ENCODE measurements at places on chromosomes 3 and 15.

DNA sequence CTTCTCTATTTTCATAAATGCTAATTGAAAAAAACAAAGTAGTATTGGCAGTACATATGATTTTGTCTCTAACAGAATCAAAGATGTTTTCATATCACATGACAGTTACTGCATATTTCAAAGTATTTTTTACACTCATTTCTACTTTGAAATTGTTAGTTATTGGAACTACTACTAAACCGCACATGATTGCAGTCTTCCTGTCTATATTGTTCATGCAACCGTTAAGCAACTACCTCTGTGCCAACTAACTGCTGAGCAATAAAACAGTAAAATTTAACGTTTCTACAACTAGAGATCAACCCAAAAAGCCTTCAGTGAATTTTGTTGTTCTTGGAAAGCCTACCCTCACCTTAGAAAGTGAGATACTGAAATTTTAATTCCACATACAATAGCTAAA is 64.2 kb downstream of the DMXL2 start:
- DNase-seq, result no peak

GRCh38 chr3:168884353-168884903 is 779.1 kb downstream of the MECOM start:
- DNase-seq, result peak; percentile 45

- DNase-seq, result no peak
These were observed 72.0 kb upstream of the CDIN1 start for GRCh38 chr15:36507458-36507857.

GRCh38 chr3:183268366-183268765 is 15.3 kb downstream of the B3GNT5 start:
- no peak for DNase-seq

- DNase-seq, result peak; percentile 99
These were observed 42.4 kb upstream of the RHO start for GRCh38 chr3:129485721-129486663.

DNA sequence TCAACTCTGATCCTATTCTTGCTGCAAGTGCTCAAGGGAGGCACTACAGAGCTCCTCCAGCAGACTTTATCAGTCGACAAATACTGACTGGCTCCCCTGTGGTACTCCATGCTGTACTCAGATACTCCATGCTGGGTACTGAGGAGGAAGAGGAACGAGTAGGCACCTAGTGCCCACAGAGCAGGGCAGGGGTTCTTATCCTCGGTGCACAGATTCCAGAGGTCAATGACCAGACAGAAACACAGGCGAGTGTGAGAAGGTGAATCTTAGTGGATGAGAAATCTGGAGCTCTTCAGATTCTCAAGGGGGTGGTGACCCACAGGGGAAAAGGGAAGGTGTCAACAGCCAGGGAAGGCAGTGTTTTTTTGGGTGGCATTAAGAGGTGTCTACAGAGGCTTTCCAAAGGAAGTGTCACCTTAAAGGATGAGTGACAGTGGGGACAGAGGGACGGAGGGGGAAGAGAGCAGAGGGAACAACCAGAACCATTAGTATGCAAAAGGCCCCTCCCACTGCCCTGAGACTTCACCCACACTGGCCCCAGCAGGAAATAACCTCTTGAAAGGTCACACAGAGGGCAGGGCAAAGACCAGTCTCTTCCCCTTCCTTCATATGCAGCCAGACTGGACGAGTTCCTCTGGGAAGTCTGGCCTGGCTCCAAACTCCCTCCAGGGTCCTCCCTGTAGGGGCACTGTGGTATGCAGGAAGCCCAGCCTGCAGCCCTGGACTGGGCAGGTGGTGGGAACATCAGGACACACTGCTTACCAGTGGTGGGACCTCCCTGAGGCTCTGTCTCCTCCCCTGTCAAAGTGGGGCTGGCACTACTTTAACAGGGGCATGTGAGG is 27.5 kb downstream of the CCDC12 start:
- DNase-seq, result no peak

DNA sequence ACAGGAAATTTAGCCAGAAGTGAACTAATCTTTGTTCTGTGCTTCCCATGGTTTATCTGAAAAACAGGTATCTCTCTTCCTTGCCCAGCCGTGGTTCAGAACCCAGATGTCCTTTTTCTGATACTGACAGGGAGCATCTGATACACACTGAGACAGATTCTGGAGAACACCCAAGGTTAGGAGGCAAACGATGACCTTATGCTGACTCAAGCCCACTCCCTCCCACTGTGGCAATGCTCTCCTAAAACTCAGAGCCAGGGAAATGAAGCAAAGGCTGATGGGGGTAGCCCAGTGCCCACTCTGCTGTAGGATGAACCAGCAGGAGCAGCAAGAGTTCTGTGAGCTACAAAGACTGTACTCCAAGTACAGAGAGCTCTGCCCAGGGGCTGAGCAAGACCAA is 225.1 kb downstream of the NTRK3 start:
- DNase-seq, result no peak

DNA sequence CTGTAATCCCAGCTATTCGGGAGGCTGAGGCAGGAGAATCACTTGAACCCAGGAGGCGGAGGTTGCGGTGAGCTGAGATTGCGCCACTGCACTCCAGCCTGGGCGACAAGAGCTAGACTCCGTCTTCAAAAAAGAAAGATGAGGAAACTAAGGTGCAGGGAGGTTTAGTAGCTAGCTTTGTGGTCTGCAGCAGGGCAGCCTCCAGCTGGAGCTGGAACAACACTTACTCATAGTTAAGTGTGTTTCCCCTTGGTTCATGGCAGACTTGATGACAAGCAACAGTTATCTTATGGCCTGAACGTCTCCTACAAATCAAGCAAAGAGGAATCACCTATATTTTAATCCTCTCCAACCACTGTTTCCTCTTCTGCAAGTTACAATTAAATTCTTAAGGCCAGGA is 12.6 kb downstream of the KAT2B start:
- DNase-seq, result no peak

DNA sequence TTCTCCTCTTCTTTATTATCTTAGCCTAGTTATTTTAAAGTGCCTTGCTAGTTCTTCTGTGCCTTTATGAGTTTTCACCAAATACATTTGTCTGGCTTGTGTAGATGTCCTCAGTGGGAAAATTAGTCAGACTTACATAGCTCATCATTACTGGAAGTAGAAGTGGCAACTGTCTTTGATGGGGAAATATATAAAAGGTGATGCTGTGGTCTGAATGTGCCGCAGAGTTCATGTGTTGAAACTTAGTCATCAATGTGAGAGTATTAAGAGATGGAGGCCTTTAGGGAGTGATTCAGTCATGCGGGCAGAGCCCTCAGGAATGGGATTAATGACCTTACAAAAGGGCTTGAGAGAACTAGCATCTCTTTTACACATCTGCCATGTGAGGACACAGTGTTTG is 6.4 kb upstream of the ERICH6 start:
- peak; percentile 63 for DNase-seq

DNA sequence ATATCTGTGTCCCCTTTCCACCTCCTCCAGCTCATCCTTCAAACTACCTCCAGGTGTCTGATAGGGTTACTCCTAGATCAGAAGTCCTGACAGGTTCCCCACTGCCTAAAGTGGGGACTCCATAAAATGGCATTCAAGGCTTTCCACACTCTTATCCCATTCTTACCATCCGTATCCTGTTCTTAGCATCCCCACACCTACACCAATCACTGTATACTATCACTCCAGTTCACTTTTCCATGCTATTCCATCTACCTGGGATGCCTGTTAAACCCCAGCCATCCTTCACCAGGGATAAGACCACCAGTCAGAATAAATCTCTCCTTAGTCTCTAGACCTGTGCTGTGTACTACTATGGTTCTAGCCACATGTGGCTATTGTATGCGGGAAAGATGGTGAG is 19.1 kb downstream of the SSR3 start:
- no peak for DNase-seq

DNA sequence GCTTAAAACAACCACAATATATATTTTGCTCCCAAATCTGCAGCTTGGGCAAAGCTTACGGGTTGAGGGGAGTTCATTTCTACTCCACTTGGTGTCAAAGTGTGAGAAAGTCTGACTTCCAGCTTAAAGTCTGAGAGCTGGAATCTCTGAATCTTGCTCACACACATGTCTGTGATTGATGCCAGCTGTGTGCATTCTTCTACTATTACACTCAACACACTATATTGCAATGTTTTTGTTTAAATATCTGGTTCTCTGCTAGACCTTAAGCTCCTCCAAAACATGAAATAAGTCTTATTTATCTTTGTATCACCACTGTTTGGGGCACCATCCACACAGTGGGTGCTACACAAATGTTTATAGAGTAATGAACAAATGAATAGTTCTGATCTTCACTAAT is 36.7 kb upstream of the SECISBP2L start:
- DNase-seq, result peak; percentile 60

DNA sequence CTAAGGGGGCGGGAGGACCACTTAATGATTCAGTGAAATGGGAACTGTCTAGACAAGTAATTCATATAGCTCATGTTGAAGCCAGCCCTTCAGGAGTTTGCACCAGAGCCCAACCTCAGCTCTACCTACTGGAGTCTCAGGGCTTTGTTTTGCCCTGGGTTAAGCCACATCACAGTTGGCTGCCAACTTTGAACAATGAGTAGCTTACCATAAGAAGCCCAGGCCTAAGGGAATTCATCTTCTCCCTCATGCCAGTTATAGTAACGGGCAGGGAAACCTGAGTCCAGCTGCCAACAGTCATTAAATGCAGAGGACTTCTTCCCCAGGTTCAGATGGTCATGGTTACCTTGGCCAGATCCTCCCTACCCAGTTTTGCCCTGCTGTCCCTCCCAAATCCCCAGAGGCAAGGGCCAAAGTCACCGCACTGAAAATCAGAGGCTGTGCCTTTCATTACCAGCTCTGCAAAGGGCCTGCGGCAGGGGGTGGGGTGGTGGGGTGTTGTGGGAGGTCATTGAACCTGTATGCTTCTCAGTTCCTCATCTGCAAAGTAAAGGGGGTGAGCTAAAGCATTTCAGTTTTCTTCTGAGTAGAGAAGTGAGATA is 302.2 kb upstream of the NR2E3 start:
- no peak for DNase-seq

- DNase-seq, result no peak
These were observed 101.3 kb downstream of the ASB7 start for GRCh38 chr15:100703671-100704070.

DNA sequence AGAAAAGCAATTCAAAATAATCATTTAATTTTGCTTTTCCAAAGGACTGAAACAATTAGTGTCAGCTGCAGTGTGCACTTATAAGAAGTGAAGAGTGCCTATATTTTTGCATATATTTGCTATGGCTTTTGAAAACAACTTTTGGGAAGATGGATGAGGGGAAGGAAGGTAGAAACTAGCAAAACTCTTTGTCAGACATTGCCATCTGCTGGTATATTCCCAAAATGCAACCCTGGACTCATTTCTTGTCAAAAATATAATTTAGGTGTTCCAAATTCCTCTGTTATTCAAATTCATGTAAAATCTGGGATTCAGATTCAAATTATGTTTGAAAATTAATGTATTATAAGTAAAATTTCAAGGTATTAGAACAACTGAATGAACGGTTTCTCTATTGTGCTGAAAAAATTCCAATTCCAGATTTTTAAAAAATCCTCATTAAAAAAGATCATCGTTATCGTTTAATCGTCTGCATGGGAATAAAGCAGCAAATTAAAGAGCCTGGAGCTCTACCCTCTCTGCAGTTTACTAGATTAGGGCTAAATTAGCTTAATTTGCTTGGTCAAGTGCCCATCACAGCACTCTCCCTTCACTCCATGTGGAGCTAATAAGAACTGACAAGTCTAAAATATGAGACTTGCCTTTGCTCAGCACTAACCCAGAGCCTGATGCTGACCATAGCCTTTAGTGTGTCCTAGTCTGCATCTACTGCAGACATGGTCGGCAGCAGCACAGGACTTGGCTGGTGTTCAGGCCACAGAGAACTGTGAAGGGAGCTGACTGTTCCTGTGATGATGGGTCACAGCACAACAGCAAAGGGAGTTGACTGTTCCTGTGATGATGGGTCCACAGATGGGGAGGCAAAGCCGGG is 67.9 kb upstream of the MITF start:
- peak; percentile 14 for DNase-seq

- no peak for DNase-seq
These were observed 365.2 kb upstream of the DPH6 start for GRCh38 chr15:35911052-35911777.

GRCh38 chr3:24730173-24730572 is 235.5 kb upstream of the THRB start:
- no peak for DNase-seq

- no peak for DNase-seq
These were observed 123.4 kb upstream of the ROPN1 start for GRCh38 chr3:124115279-124115678.

DNA sequence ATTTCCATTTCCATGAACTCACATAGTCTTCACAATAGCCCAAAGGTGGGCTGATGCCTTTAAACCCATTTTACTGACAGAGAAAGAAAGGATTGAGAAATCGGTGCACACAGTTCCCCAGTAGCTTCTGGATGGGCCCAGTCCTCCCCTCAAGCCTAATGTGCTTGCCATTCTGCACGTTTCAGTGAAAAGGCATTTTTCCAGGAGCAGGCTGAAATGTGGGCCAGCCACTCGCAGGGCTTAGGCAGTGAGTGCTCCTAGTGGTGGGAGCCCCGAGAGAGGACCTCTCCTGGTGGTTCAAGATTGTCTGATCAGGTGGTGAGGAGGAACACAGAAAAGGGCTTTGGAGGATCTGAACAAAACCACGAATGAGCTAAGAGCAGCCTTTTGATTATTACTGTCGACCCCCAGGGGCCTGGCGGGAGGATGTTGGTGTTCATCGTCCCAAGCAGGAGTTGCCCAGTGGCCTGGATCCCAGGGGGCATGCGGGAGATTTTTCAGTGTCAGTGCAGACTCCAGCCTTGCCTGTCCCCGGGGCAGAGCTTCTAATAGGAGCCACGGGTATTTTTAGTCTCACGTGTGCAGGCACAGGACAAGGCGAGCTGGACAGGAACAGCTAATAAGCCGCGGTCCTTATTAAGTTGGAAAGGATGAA is 8.7 kb upstream of the KY start:
- no peak for DNase-seq

DNA sequence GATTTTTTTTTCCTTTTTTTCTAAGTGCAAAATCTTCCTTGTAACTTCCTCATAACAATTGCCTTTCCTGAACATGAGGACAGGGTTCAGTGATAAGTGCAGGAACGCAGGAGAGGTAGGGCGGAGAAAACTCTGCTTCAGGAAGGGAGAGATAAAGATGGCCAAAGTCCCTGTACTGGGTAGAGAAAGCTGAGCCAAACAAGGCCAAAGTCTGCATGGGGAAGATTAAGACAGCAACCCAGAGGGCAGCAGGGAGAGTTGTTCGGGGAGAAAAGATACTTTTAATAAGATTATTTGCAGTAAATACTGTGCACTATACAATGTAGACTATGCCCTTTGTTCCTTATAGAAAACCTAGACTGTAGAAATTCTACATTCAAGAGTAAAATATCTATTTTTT is 55.4 kb upstream of the LRRFIP2 start:
- DNase-seq, result no peak

GRCh38 chr3:8576436-8576835 is 68.2 kb downstream of the SSUH2 start:
- no peak for DNase-seq

- no peak for DNase-seq
These were observed 6.7 kb downstream of the ADPRH start for GRCh38 chr3:119585856-119586570.

- DNase-seq, result no peak
These were observed 22.5 kb upstream of the SEMA3F start for GRCh38 chr3:50132421-50133282.
